ENCODE measurements at places on chromosomes 3 and 15.

DNA sequence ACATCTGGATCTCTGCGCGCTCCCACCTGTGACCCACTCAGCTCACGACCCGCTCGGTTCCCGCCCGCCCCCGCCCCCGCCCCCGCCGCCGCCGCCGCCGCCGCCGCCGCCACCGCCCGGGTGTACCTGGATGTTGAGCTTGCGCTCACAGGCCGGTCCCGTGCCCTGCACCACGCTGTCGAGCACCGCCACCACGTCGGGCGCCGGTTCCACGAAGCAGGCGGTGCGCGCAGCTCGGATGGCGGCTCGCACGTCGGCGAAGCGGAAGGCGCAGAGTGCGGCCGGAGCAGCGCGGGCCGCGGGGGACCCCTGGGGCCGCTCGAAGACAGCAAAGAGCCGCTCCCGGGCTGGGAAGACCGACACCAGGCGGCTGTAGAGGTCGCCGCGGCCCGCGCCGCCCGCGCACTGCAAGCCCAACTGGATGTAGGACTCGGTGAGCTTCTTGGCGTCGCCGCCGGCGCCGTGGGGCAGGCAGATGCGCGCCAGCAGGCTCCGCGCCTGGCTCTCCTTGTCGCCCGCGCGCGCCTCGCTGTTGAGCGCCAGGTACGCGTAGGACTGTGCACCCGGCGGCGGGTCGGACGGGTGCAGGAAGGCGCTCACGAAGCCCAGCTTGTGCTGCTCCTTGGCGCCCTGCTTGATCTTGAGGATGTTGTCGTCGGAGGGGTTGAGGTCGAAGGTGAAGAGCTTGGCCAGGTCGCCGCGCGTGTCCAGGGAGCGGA is 1.1 kb downstream of the PLXND1 start:
- DNase-seq: no peak

DNA sequence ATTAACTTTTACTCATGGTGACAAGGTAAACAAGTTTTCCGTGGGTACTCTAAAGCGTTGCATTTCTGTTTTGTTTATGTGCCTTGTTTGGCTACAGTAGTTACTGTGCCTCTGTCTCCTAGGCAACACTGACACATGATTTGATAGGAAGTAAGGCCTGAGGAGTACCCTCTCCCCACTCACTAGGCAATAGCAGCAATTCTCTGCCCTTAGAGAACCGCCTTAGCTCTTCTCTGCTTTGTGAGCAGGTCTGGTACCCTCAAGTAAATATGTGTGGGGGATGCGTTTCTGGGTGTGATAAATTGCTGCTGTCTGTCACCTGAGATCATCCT is at the start of gene IL5RA:
TSS of gene IL5RA (minus strand) at position 76 of the 332 bp plus-strand sequence. CDS start 5,390 bp downstream, outside the sequence.
- DNase-seq: no peak

DNA sequence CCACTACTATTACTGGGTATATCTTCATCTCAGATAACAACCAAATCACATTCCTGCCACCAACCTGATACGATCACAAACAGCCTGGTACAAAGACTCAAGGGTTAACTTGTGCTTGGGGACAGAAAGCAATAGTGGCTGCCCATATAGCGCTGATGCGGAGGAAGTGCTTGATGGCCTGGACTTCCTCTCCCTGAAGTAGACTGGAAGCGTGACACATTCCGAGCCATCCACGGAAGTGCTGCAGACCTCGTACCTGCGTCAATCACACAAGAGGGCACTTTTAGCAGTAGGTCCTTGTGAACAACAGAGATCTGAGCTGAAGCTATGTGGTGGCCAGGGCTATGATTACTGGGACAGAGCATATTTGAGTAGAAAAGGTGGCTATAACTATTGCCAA is 17.3 kb upstream of the C3orf62 start:
- DNase-seq: no peak

DNA sequence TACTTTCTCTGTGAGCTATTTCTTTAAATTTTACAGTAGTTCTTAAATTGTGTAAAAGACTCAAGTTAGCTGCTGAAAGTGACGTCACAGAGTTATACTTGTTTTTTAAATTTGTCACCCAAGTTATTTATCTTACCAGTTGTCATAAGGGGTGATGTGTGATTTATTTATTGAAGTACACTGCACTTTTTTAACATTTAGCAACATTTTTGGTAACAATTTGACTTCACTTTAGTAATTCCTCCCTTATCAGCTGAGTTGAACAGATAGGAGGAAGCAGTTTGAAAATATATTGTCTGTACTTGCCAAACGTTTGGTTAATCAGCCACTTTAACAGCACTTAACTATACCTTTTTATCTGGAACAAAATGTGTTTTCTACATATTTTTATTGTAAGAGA is 3.8 kb downstream of the STT3B start:
- no peak for DNase-seq

- DNase-seq: no peak
These were observed 12.0 kb downstream of the FSTL1 start for GRCh38 chr3:120438665-120439370.
